ENCODE measurements at places on chromosomes 7 and 10.
A peak's percentile ranks its signal among the peaks of the same experiment; 100 is the strongest.

DNA sequence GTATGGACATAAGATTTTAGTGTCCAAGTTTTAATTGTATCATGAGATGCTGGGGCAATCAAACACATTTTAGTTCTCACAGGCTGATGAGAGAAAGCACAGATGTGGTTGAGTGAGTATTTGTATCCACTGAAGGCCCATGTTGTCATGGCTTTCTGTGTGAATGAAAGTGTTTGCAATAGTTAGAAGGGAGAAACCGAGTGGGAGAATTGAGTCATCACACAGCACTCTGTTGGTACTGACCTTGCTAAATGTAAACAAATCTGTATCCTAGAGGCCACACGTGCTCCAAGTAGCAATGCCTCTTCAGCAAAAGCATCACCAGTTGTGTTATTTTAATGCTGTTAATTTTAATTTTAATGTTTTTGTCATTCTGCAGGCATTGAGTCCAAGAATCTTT lies 121.2 kb downstream of the EMX2 start:
- DNase-seq, result no peak

DNA sequence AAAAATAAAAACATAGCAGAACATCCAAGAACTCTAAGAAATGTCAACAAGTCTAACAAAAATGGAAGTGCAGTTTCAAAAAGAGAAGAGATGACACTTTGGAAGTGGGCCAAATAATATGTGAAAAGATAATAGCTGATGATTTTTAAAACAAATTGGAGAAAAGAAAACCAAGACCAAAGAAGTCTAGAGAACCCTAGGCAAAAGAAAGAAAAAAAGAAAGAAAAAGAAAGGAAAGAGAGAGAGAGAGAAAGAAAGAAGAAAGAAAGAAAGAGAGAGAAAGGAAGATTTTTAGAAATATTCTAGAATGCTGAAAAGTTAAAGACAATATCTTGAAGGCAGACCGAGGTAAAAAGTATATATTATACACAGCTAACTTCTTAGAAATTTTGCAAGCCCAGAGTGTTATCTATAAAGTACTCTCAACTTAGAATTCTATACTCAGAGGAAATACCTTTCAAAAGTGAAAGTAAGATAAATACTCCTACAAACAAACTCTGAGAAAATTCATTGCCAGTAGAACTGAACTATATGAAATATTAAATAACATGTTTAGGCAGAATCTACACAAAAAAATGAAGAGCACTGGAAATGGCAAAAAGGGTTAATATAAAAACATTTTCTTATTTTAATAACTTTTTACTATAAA lies 138.7 kb upstream of the SMIM30 start:
- DNase-seq, result no peak

DNA sequence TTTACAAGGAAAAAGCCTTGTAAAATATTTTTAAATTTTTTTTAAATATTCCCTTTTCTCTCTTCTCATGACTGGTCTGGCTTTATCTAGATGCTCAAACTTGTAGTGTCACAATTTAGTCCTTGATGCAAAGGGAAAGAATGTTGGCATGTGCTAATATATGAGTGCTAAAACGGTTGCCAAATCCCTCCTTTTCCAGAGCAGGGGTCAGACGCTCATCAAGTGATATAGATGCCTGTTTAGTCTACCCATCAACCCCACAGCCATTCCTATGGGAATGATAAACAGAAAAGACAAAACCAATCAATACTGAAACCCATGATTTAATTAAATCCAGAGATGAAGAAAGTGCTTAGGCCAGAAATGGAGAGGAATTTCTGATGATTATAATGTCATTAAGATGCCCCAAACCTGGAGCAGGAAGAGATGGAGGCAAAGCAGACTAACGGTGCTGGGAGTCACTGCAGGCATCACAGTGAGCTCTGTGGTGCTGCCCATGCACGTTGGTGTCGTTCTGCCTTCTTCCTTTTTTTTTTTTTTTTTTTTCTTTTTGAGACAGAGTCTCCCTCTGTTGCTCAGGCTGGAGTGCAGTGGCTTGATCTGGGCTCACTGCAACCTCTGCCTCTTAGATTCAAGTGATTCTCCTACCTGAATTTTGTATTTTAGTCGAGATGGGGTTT lies 210.1 kb upstream of the STK17A start:
- DNase-seq, result no peak

DNA sequence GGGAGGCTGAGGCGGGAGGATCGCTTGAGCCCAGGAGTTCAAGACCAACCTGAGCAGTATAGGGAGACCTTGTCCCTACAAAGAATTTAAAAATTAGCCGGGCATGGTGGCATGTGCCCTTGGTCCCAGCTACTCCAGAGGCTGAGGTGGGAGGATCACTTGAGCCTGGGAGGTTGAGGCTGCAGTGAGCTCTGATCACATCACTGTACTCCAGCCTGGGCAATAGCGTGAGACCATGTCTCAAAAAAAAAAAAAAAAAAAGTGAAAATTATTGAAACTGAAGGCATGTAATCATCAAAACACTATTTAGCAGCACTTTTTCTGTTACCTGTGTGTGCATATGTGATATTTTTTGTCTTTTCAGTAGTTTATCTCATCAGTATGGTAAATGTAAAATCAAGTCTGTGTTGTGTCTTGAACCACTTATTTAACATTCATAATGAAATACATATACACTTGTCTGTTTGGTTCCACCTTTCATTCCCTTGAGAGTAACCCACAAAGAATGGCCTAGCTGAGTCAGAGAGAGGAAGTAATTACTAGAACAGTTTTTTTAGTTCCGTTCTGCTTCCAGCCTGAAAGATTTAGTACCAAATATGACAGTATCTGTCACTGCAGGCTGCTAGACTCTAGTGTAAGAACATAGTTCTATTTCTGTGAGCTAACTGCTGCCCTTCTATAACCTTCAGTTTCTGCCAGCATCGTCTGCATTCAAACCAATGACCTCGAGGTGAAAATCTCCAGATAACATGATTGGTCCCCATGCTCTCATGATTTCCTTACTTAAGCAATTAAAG lies 68.6 kb downstream of the MMRN2 start:
- peak; percentile 18 for DNase-seq

DNA sequence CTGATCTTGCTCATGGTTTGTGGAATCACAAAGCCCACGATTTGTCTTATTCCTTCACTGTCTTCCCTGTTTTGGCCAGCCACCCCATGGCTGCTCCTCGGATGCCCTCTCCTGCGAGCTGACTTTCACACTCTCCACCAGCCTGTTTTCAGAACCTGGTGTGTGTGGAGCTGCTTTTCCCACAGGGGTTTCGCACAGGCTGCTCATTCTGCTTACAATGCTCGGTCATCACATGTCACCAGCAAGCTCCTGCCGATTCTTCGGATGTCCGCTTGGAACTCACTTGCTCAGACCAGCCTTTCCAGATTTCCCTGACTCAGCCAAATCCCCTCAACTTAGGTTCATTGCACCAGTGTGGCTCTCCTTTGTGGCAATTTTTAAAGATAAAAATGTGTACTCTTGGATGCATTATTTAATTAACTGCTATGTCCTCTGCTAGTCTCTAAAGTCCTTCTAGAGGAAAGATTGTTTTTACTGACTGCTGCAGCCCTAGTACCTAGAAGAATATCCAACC lies 1018.6 kb upstream of the LRRTM3 start:
- DNase-seq, result no peak

GRCh38 chr10:72335394-72336258 lies 19.1 kb downstream of the DNAJB12 start:
- no peak for DNase-seq

DNA sequence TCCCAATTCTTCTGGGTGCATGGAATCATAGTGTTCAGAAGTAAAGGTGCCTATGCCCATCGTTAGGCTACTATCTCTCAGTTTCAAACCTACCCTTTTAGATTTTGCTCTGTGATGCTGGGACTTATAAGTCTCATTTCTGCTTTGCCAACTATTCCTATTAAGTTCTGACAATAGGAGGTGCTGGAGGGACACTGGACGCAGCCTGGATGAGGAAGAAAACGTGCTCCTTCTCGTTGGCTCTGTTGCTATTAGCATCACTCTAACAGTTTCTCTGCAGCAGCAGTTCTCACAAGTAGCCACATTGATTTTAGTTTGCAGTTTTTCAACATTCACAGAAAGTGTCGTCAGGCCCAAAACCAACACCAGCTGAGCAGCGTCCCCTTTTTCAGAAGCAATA lies 72.4 kb downstream of the ABCC2 start:
- DNase-seq, result peak; percentile 50

- DNase-seq, result no peak
Observed at GRCh38 chr10:20237586-20237985, 421.4 kb downstream of the PLXDC2 start.

DNA sequence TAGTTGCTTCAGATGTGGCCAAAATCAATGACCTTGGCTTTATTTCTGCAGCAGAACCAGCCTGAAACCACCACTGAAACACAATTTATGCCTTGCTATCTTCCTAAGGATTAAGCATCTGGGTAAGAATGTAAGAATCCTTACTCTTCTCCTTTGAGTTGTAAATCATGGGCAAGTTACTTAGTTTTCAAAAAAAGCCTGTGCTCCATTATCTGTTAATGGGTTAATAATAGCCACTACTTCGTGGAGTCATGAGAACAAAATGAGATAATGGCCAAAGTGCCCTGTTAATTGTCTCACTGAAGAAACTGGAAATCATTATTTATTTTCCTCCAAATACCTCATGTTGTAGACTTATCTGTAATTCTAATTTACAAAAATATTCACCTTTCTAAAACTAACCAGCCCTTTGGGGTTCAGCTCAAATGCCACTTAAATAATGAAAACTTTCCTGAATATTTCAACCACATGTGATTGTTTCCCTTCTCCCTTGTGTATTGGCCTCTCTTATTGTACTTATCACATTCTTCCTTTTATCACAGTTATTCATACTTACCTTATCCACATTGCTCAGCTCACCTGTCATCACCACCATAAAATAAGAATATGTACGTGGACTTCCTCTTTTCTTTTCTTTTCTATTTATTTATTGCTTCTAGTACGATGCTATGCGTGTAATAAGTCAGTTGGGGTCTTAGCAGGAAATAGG lies 2.0 kb upstream of the AASS start:
- DNase-seq, result no peak

Data from glomerular endothelial cell (primary cell).